ENCODE measurements at places on chromosomes 6 and 20.

DNA sequence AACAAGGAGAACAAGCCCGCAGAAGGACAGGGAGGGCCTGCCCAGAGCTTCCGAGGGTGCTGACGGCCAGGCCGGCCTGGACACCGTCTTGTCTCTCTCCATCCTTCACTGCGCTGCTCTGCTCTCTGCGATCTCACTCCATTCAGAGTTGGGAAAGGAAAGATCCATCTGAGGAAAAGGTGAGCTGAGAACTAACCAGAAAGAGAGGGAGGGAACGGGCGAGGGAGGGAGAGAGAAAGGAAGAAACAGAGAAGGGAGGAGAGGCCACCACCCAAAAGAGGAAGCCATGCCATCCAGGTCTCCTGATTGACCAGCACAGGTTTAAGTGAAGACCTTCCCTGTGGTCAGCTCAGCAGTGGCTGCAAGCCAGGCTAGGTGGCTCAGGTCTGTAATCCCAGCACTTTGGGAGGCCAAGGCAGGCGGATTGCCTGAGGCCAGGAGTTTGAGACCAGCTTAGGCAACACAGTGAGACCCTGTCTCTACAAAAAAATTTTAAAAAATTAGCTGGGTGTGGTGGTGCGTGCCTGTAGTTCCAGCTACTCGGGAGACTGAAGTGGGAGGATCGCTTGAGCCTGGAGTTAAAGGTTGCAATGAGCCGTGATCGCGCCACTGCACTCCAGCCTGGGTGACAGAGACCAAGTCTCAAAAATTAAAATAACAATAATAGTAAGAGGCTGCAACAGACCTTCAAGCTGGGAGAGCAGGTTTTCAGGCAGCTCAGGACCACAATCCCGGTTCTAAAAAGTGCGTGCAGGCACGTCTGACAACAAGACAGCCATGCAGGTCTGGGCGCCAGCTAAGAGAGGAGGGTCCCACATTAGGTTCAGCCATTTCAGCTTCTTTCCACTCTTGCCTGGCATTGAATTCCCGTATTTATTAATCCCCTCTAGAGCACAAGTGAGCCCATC is 34.2 kb upstream of the DLGAP4 start:
- DNase-seq: no peak

GRCh38 chr6:143884216-143884900 is 20.1 kb downstream of the ZC2HC1B start:
- DNase-seq: no peak

- DNase-seq: no peak
Measured at GRCh38 chr6:157761331-157761921, 61.6 kb upstream of the SNX9 start.

DNA sequence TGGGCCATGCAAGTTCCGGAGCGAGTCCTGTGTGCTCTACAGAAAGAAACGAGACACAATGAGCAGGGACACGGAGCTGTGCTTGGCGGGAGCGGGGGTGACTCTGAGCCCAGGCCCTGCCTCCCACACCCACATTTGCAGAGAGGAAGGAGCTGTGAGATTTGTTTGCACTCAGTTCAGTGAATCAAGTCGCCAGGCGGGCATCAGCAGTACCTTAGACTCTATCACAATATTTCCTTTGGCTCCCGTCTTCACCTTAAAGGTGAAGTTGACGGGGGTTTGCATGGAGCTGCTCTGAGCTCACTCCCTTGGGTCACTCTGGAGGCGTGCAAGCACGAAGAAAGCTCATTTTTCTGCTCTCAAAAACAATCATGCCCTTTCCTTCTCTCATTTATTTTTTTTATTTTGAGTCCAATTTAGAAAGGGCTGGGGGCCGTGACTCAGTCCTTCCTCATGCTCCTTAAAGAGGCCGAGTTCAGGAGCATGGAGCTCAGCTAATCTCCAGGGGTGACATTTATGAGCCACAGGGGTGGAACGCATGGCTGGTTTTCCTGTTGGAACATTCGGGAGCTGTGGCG is 188.2 kb downstream of the NFATC2 start:
- DNase-seq: no peak

GRCh38 chr20:48294196-48294595 is 508.9 kb upstream of the SULF2 start:
- no peak for DNase-seq

- DNase-seq: no peak
Measured at GRCh38 chr6:18210707-18211106, 53.6 kb downstream of the DEK start.

DNA sequence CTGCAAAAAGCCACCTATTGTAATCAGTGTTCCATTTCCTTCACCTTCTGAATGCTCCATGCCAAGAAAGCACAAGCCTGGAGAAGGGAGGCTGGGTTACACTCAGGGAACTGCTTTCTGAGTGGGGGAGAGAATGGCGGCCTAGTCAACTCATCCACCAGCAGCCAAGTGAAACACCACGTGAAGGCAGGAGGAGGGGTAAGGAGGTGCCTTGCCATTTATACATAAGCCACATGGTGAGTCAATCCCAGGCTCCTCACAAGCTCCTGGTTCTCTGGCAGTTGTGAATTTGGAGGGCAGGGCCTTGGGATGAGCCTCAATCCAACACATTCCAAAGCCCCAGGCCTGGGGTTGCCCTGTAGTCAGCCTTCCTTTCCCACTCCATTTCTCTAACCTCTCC is 149.4 kb downstream of the CD24 start:
- DNase-seq: no peak
